LoVo (cell line): ENCODE measurements at places on chromosomes 6 and 20.

DNA sequence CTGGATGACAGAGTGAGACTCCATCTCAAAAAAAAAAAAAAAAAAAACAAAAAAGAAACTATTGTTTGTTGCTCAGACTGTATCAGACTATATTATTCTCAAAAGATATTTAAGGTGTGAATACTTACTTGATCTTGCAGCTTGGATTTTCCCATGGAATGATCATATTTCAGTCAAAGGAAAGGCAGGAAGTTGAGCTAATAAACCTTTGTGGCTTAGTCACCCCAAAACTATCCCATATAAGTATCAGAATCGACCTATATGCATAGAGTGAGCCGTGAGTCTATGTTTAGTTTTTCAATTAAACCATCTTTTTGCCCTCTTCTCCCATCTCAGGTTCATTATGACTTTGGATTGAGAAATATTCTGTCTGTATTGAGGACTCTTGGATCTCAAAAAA, 152.6 kb downstream of the DNAH8 start:
- no peak for DNase-seq

- no peak for DNase-seq
These were observed 207.2 kb downstream of the CD109 start for GRCh38 chr6:73903155-73903554.

DNA sequence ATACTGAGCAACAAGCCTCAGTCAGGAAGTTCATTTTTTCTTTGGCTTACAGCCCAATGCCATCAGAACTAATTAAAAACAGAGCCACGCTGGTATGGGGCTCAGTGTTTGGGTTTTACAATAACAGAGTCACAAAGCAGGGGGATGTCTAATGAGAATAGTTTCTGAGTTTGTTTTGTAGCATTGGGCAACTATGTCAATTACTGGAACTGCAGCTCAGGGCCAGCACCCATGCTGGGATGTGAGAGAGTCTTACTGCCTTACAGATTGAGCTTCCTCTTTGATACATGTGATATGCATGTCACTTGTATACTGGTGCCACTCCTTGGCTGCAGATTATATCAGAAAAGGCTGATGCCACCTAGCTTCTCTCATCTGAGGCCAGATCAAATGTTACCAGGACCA, 117.6 kb downstream of the TFAP2B start:
- no peak for DNase-seq

DNA sequence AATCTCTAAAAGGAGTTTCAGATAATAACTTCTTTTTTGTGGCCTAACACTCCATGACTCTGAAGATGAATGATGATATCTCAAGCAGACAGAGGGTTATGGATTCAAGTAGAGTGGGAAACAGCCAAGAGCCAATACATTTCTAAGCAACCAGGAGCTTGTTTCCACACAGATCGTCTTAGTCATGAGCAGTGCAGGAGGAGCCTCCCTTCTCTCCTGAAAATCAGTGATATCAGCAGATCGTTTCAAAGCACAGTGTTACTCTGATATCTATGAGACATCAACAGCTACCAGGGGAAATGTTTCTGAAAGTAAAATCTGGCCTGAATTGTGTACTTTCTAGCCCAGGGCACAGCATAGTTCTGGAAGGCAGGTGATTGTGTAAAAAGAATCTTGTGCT, 11.5 kb downstream of the ADGRG6 start:
- no peak for DNase-seq

DNA sequence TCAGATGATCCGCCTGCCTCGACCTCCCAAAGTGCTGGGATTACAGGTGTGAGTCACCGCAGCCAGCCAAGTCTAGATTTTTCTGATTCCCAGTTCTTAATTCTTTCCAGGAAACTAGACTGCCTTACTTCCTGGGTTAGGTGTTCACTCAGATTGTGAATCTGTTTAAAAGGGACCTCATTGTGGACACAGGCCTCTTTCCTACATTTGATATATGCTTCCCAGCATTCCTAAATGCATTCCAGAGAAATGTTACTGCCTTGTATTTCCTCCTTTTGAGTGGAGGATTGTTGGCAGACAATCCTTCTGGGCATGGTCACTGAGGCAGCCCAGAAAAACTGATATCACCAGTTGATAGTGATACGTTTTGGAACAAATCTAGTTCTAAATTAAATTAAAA, 15.7 kb downstream of the TMEM181 start:
- no peak for DNase-seq

DNA sequence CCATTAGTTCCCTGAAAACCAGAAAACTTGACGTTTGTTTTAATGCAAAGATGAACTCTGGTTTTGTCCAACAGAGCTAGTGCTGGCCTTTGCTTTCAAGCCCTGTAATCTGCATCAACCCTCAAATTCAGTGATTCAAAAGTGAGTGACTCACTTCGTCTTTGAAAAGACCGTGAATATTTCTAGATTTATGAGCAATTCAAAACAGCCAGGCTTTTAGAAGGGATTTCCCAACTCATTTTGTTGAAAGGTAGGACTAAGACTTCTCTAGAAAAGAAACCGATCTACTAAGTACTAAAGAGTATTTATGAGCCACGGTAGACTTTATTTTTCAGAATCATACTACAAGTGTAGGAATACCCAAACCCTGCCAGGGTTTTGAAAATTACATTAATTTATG, 121.5 kb downstream of the UST start:
- no peak for DNase-seq

GRCh38 chr6:132520953-132521352, 8.0 kb upstream of the STX7 start:
- no peak for DNase-seq

GRCh38 chr6:78397499-78397898, 469.9 kb upstream of the IRAK1BP1 start:
- no peak for DNase-seq

DNA sequence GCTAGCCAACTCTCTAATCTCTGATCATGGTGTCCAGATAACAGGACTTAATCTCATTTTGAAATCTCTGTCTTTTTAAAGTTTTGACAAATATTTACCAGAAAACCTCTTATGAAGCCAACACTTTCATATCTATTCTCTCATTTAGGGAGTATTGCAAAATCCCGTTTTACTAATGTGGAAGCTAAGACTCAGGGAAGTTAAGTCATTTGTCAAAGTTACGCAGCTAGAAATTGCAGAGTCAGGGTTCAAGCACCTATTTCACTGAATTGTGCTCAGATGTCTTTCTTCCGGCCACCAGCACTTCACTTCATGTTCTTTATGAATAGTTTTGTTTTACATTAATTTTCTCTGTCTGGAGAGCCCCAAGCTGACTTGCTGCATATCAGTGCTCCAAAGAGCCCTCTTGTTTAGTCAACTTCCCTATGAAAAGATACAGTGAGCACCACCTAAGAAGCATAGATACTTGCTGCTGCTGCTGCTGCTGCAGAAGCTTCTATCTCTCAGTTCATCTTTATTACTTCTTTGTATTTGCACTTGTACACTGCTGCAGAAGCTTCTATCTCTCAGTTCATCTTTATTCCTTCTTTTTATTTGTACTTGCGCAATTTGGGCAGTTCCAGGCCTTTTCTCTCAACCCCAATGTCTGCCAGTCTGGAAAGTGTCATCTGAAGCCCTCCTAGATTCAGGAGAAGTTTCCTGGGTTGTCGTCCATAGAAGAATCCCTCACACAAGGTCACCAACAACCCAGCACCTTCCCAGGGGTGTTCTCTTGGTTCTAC, 329.7 kb downstream of the MAFB start:
- DNase-seq: no peak

GRCh38 chr6:45569210-45569945, 191.6 kb upstream of the SUPT3H start:
- peak; percentile 70 for DNase-seq

DNA sequence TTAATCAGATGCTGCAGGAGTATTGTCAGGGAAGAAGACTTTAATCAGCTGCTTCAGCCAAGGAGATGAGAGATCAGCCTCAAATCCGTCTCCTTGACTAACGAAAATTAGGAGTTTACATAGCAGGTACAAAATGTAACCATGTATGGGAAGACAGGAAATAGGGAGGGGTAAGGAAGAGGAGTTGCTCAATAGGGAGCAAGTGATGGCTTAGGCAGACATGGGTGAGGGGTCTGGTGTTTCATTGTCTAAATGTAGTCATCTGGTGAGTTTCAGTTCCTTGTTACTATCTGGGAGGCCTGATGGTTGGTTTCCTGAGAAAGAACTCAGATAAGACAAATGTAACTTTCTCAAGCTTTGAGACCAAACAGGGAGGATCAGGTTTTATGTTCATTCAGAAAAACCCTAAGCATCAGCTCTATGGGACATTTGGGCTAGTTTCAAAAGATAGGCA, 217.3 kb upstream of the SULF2 start:
- DNase-seq: no peak

DNA sequence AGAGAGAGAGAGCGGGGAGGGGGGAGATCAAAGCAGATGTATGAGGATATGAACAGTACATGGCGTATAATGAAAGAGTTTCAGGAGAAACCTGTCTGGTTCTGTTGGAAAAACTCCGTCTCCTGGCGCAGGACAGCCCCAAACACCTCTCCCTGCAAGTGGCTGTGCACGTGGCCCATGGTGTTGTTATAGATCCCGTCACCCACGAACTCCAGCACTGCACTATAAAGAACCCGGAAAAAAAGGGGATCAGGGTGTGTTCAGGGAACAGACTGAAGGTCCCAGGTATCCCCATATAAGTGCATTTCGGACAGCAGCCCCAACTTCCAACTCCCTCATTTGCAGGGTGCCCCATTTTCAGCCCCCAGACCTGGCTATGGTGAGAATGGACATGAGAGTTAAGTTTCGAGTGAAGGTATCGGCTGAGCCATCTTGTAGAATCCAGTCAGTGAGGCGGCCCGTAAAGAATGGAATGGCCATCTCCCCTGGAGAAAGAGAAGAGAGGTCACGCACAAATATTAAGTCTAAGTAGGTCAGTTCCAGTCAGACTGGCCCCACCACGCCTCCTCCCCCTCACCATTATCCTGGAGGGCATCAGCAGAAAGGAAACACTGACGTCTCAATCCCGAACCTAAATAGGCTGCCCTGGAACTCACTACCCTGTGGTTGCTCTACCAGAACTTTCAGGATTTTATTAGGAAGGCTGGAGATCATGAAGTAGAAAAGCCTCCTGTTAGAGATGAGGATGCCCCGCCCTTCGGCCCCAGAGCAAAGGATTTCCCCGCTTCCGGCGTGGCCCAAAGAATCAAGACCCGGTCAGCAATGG, 1.3 kb downstream of the TAP1 start:
- DNase-seq: no peak

DNA sequence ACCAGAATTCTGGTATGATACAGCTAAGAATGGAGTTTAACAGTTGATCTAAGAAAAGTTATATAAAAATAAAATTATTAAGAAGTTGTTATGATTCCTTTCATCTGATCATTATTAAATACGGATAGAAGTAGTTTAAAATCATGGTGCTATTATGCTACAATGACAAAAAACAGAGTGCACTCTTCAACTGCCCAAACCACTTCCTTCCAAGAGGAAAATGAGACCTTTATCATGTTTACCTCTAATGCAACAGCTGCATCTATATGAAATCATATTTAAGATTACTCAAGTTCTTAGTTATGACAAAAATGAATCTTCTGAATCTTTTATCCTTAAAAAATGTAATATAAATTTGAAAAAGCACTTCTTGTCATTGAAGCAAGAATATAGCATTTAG, 31.2 kb downstream of the HACE1 start:
- no peak for DNase-seq

GRCh38 chr20:46984405-46984804, 89.8 kb downstream of the EYA2 start:
- DNase-seq: no peak

DNA sequence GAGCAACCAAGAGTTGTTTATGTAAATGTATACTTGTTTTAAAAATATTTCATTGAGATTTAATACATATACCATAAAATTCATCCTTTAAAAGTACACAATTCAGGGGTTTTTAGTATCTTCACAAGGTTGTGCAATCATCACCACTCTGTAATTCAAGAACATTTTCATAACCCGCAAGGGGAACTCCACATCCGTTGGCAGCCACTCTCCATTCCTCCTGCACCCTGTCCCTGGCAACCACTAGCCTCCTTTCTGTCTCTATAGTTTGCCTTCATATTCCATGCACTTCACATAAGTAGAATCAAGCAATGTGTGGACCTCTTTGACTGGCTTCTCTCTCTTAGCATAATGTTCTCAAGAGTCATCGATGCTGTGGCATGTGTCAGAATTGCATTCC, 104.2 kb upstream of the PDE10A start:
- DNase-seq: no peak

GRCh38 chr20:35319192-35319870, 27.1 kb upstream of the FAM83C start:
- peak; percentile 15 for DNase-seq

- peak; percentile 21 for DNase-seq
These were observed 9.7 kb downstream of the TULP4 start for GRCh38 chr6:158321960-158322359.

GRCh38 chr6:16991981-16992629, 109.7 kb upstream of the STMND1 start:
- DNase-seq: no peak

GRCh38 chr6:151078655-151079054, 161.1 kb upstream of the AKAP12 start:
- DNase-seq: no peak

GRCh38 chr6:19128701-19129100, 708.5 kb upstream of the ID4 start:
- DNase-seq: no peak

DNA sequence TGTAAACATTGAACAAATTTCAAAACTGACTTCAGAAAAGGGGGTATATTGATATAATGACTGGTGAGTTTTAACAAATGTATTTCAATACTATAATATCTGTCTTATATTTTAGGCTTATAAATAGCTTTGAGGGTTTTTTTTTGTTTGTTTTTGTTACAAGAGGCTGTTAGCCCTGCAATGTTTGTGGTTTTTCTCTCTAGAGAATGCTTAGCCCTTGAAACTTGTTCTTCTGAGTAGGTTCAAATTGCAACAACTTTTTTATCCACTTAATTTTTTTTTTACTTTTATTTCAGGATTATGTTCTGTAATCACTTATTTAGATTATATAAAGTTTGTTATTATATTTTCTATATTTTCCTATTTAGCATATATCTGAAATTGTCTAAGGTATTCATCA, 333.2 kb downstream of the RIMS1 start:
- no peak for DNase-seq

DNA sequence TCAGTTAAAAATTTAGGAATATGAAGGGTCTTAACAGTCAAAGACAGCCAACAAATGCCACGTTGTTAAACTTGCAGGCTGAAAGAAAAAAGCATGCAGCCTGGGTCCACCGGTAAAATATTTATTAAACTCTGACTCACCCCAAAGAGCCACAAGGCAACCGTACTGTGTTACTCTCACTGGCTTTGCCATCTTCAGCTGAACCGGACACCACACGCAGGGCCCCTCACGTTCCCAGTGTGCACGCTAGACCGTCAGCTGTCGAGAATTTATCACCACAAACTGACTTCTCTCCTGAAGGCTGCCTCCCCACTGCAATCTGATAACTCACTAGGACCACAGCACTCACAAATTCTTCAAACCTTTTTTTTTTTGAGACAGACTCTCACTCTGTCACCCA, 30.7 kb downstream of the HUS1B start:
- no peak for DNase-seq

GRCh38 chr6:16901306-16901705, 140.0 kb upstream of the ATXN1 start:
- DNase-seq: no peak
